Immature natural killer cell (primary cell): ENCODE measurements at places on chromosomes 6 and 20.
A peak's percentile ranks its signal among the peaks of the same experiment; 100 is the strongest.

GRCh38 chr20:43915211-43916072, 790 bp downstream of the TOX2 start:
- peak; percentile 83 for DNase-seq

DNA sequence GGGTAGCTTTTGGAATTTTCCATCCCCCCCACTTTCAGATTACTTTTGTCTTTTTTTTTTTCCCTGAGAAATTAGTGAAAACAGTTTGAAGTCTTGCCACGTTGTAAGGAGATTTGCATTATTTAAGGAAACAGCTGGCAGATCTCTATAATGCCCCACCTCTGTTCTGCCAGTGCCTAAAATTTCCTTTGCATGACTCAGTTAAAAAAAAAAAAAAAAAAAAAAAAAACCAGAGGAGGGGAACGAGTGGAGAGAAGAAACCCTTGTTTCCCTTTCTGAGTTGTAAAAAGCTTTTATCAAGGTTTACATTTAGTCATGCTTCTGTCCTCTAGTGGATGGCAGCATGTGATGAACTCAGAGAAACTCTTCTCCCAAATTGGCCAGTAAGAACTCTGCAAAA, 33.5 kb downstream of the CARMIL1 start:
- DNase-seq, result no peak

DNA sequence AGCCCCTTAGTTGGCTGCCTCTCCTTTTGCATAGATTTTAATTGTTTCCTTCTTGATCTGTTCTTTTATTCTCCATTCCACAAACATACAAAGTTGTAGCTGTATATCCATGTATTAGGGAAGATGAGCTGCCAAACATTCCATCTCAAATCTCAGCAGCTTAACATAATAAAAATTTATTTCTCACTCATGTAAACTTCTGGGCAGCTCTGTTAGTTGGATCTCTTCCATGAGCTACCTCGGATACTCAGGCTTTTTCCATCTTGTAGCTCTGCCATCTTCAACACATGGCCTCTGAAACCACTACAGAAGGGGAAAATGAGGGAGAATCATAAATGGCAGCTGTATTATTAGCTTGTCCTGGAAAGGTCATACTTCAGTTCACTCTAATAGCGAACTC, 149.4 kb upstream of the BMP2 start:
- no peak for DNase-seq

GRCh38 chr6:154993710-154994109, 1.4 kb upstream of the TIAM2 start:
- no peak for DNase-seq
